ENCODE measurements at places on chromosomes 4 and X.
A peak's percentile ranks its signal among the peaks of the same experiment; 100 is the strongest.

GRCh38 chr4:117660668-117661067 lies 373.6 kb upstream of the NDST3 start:
- no peak for DNase-seq
- H3K36me3 ChIP-seq, result no peaks in the 10 kb centered on the region

- no peaks in the 10 kb centered on the region for H3K36me3 ChIP-seq
- DNase-seq, result no peak
- H3K4me1 ChIP-seq, result no peaks in the 10 kb centered on the region
- no peak overlapping the region for H3K4me3 ChIP-seq
- peaks cover 1% of the 10 kb centered on the region for H3K27me3 ChIP-seq
Observed at GRCh38 chr4:155077452-155078229, 130.8 kb upstream of the NPY2R start.

GRCh38 chrX:51776851-51777250 lies 33.6 kb downstream of the GSPT2 start:
- no peak overlapping the region for H3K27ac ChIP-seq
- H3K36me3 ChIP-seq, result no peaks in the 10 kb centered on the region
- H3K27me3 ChIP-seq, result no peaks in the 10 kb centered on the region
- no peak for DNase-seq

- no peak overlapping the region for H3K27ac ChIP-seq
- DNase-seq, result no peak
- H3K27me3 ChIP-seq, result no peaks in the 10 kb centered on the region
- no peak overlapping the region for H3K4me3 ChIP-seq
- no peaks in the 10 kb centered on the region for H3K4me1 ChIP-seq
Observed at GRCh38 chrX:11239230-11239629, 54.0 kb upstream of the AMELX start.

DNA sequence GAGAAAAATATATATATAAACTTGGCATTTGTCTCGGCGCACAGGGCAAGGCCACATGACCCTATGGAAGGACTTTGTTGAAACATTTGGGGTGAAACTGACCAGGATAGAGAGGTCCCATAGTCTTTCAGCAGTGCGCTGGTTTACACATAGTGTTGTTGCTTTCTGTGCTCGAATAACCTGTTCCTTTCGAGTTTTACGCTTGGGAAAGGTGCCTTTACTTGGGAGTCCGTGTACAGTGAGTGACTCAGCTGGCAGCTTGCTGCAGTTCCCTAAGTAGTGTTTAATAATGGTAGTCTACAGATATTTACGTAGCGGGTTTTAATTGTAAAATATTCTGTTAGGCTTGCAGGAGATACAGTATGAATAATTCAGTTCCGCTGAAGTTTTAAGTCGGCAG lies 578 bp downstream of the APOOL start:
- no peaks in the 10 kb centered on the region for H3K27me3 ChIP-seq
- H3K27ac ChIP-seq, result no peak overlapping the region
- DNase-seq, result no peak

DNA sequence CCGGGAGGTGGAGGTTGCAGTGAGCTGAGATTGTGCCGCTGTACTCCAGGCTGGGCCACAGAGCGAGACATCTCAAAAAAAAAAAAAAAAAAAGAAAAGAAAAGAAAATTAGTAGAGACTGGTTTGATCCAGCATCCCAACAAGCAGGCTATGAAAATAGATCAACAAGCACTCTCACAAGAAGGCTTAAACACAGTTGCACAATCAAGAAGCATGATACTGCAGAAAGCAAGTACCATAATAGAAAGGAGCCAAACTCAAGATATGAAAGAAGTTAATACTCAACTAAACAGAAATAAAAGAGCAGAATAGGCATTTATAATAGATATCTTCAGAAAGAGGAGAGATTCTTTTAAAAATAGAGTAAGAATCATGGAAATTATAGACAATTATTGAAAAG lies 10.6 kb downstream of the TLR6 start:
- H3K27me3 ChIP-seq, result no peaks in the 10 kb centered on the region
- no peak overlapping the region for H3K4me3 ChIP-seq
- H3K4me1 ChIP-seq, result no peaks in the 10 kb centered on the region
- no peak overlapping the region for H3K27ac ChIP-seq

DNA sequence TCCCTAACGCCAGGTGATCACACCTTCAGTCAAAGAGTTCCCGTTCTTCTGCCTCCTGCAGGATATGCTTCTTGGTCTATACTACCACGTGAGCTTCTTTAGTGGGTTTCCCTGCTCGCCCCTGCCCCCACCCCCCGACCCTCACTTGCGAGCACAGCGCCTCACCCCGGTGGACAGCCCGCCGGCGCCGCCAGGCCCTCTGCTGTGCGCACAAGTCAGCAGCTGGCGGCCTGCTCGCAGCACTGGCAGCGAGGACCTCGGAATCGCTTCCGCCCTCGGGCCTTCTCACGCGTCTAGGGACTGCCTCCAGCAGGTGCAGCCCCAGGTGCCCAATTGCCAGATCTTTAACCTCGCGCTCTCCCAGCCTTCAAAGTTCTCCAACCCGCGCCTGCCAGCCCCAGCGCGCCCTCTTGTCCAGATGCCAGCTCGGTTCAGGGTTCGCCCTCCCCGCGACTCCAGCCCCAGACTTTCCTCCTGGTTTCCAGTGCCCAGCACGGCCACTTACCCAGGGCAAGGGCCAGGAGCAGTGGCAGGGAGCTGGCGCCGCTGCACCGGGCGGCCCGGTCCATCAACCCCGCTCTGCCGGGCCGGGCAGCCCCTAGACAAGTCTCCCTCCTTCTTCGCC lies 454 bp downstream of the BTC start:
- H3K27me3 ChIP-seq, result peaks cover 18% of the 10 kb centered on the region
- DNase-seq, result no peak
- H3K36me3 ChIP-seq, result no peaks in the 10 kb centered on the region
- peak overlapping the region; percentile 2 for H3K4me3 ChIP-seq
- H3K4me1 ChIP-seq, result peaks cover 10% of the 10 kb centered on the region

DNA sequence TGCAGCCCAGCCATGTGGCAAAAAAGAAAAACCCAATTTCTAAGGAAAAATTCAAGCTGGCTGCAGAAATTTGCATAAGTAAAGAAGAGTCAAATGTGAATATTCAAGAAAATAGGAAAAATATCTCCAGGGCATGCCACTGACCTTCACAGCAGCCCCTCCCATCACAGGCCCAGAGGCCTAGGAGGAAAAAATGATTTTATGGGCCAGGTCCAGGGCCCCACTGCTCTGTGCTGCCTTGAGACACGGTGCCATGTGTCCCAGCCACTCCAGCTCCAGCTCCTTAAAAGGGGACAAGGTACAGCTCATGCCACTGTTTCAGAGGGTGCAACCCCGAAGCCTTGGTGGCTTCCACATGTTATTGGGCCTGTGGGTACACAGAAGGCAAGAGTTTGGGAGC lies 182.7 kb upstream of the FGF16 start:
- H3K36me3 ChIP-seq, result no peaks in the 10 kb centered on the region
- no peak overlapping the region for H3K4me3 ChIP-seq
- no peak for DNase-seq
- H3K27ac ChIP-seq, result no peak overlapping the region
- H3K27me3 ChIP-seq, result no peaks in the 10 kb centered on the region
- no peaks in the 10 kb centered on the region for H3K4me1 ChIP-seq

GRCh38 chr4:145865274-145865941 lies 73.2 kb downstream of the ZNF827 start:
- H3K4me3 ChIP-seq, result no peak overlapping the region
- no peak for DNase-seq
- H3K27me3 ChIP-seq, result no peaks in the 10 kb centered on the region
- no peaks in the 10 kb centered on the region for H3K4me1 ChIP-seq

DNA sequence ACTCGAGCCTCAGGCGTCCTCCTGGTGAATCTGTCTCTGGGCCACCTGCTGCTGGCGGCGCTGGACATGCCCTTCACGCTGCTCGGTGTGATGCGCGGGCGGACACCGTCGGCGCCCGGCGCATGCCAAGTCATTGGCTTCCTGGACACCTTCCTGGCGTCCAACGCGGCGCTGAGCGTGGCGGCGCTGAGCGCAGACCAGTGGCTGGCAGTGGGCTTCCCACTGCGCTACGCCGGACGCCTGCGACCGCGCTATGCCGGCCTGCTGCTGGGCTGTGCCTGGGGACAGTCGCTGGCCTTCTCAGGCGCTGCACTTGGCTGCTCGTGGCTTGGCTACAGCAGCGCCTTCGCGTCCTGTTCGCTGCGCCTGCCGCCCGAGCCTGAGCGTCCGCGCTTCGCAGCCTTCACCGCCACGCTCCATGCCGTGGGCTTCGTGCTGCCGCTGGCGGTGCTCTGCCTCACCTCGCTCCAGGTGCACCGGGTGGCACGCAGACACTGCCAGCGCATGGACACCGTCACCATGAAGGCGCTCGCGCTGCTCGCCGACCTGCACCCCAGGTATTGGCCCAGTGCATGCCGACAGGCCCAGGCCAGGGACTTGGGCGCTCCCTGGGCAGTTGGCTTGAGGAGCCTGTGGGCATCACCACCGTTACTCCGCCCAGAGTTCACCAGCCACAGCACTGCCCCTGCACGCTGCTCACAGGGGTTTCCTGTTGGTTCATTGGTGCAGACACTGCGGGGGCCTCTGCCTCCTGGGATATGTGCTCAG lies 1.1 kb downstream of the GPR78 start:
- H3K4me3 ChIP-seq, result no peak overlapping the region
- DNase-seq, result no peak
- no peaks in the 10 kb centered on the region for H3K36me3 ChIP-seq
- no peaks in the 10 kb centered on the region for H3K4me1 ChIP-seq
- peaks cover 45% of the 10 kb centered on the region for H3K27me3 ChIP-seq

GRCh38 chr4:147049946-147050345 lies 104.3 kb upstream of the TTC29 start:
- H3K4me1 ChIP-seq, result no peaks in the 10 kb centered on the region
- H3K27ac ChIP-seq, result no peak overlapping the region
- no peaks in the 10 kb centered on the region for H3K36me3 ChIP-seq
- no peak overlapping the region for H3K4me3 ChIP-seq

- peaks cover 6% of the 10 kb centered on the region for H3K27me3 ChIP-seq
- H3K4me3 ChIP-seq, result no peak overlapping the region
- no peaks in the 10 kb centered on the region for H3K36me3 ChIP-seq
- peaks cover 17% of the 10 kb centered on the region for H3K4me1 ChIP-seq
- no peak overlapping the region for H3K27ac ChIP-seq
Observed at GRCh38 chr4:118356731-118357130, 3.9 kb upstream of the PRSS12 start.

DNA sequence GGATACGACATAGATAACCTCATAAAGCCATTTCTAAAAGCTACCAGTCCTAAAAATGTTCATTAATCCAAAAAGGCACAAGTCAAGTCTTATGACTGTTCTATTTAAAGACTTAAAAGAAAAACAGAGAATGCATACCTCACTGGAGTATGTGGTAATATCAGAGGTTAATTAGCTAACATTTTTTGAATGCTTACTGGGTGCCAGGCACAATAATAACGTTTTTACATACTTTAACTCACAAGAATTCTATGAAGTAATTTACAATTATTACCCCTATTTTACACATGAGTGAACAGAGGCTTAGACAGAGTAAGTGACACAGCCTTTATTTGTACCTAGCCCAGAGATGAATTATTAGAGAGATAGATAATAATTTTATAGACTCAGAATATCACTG lies 207.5 kb downstream of the PDGFC start:
- H3K4me1 ChIP-seq, result no peaks in the 10 kb centered on the region
- H3K27ac ChIP-seq, result no peak overlapping the region
- DNase-seq, result no peak
- H3K27me3 ChIP-seq, result no peaks in the 10 kb centered on the region
- no peak overlapping the region for H3K4me3 ChIP-seq

- H3K27ac ChIP-seq, result no peak overlapping the region
- no peak overlapping the region for H3K4me3 ChIP-seq
- no peaks in the 10 kb centered on the region for H3K36me3 ChIP-seq
- no peaks in the 10 kb centered on the region for H3K4me1 ChIP-seq
- H3K27me3 ChIP-seq, result no peaks in the 10 kb centered on the region
- no peak for DNase-seq
Observed at GRCh38 chr4:103499094-103499493, 220.7 kb downstream of the TACR3 start.

GRCh38 chr4:74083546-74083945 lies 15.4 kb downstream of the CXCL2 start:
- no peaks in the 10 kb centered on the region for H3K4me1 ChIP-seq
- no peak for DNase-seq
- no peaks in the 10 kb centered on the region for H3K36me3 ChIP-seq
- H3K4me3 ChIP-seq, result no peak overlapping the region
- no peak overlapping the region for H3K27ac ChIP-seq
- H3K27me3 ChIP-seq, result no peaks in the 10 kb centered on the region

DNA sequence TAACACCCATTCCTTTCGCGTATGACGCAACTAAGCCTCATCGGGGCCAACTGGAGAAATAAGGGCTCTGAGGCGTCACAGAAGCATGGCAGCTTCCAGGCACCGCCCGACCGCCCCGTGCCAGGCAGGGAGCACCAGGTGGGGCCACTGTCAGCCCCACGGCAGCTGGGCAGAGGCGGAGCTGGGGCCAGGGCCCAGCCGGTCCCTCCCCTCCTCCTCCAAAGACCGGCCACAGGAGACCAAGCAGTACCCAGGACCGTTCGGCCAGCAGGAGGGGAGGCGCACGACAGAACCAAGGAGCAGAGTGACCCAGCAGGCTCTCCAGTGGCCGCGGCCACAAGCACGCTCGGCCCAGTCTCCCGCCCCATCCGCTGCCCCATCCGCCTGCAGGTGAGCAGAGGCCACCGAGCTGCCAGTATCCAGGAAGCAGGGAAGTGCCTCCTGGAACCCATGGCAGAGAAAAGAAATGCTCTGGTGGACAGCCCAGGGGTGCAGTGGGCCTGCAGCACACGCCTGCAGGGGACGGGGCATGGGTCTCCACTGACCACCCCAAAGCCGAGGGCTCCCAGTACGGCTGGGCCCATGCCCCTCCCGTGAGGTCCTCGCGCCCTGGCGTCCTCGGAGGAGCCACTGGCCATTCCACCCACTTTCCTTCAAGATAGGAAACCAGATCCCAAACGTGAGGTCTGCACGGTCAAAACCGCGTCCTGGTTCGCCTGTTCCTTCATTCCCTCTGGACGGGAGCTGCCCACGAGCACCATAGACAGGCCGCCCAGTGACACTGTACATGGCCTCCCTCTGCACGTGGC lies 9.6 kb downstream of the CTBP1 start:
- DNase-seq, result no peak
- H3K27me3 ChIP-seq, result no peaks in the 10 kb centered on the region
- H3K4me1 ChIP-seq, result no peaks in the 10 kb centered on the region
- no peak overlapping the region for H3K4me3 ChIP-seq

DNA sequence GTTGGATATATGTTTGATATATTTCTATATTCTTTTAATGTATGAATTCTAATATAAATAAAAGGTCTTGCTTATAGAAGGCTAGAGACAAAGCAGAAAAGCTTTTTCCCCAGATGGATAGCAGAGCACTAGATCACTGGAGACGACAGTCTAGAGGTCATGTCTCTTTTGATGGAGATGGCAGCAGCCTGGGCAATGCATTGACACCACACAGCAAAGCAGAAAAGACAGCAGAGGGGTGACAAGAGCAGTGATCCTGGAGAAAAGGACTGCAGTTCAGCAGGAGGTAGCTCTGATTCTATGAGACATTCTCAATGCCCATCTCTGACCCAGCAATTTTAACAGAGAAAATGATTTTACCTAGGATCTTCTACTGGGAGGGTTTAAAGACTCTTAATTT lies 210.6 kb downstream of the DTHD1 start:
- no peaks in the 10 kb centered on the region for H3K4me1 ChIP-seq
- DNase-seq, result no peak
- H3K4me3 ChIP-seq, result no peak overlapping the region
- no peaks in the 10 kb centered on the region for H3K36me3 ChIP-seq

GRCh38 chr4:129526812-129527211 lies 430.9 kb downstream of the C4orf33 start:
- H3K36me3 ChIP-seq, result no peaks in the 10 kb centered on the region
- DNase-seq, result no peak
- H3K4me3 ChIP-seq, result no peak overlapping the region
- H3K4me1 ChIP-seq, result no peaks in the 10 kb centered on the region
- no peaks in the 10 kb centered on the region for H3K27me3 ChIP-seq
